Stimulated activated CD4-positive, alpha-beta T cell treated with anti-CD3 and anti-CD28 coated beads, Interleukin-12 subunit alpha, Interleukin-12 subunit beta, amount 100 ng/mL, for 24 hours (primary cell): ENCODE measurements at places on chromosomes 11 and 22.

GRCh38 chr11:17000987-17001386 is 13.2 kb downstream of the PLEKHA7 start:
- no peak for DNase-seq

DNA sequence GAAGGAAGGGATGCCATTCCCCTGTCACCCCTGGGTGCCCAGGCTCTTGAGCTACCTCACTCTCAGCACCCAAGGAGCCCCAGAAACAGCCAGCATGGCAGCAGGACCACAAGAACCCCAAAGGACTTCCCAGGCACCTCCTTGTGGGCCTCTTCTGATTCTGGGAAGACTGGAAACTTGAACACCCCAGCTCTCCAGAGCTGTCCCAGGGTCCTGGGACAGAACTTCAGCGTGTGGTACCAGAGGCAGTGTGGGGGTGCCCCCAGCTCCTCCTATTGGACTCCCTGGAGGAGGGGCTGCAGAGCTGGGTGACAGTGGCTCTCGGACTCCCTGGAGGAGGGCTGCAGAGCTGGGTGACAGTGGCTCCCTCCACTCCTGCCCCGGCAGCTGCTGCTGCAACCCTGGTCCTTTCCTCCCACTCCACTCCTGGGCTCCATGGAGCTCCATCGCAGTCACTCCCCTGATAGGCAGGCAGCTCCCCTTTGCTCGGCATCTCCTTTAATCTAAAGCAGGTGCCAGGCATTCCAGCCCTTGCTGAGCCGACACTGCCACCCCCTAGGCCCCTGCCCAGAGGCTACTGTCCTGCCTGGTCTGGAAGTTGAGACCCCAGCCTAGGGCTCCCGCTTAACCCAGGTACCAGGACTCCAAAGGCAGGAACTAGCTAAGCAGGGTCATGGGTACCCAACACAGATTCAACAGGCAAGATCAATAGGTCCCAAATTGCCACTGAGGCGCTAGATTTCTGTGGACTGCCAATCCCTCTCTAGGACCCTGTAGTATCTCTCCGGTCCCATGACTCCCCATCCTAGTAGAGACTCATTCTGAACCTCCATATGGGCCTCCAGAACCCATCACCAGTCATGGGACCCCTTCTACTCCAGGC is 2.7 kb downstream of the BCL9L start:
- no peak for DNase-seq

DNA sequence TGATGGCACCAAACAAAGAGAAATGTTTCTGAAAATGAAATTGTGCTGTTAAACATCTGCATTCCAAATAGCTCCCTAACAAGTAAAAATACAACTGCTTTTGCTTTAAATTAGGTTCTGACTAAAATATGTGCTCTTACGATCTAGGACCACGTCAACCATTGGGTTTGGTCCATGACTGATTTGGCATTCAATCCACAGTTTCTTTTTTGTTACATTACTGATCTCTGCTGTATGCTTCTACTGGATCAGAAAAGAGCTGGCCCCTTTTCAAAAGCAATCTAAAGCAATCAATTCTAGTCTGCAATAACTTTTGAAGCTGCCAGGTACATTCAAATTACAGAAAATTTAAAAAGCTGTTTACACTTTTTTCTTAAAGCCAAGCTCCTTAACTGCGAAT is 1047.1 kb upstream of the CCDC90B start:
- DNase-seq = no peak

GRCh38 chr11:21514316-21514715 is 678.6 kb upstream of the ANO5 start:
- DNase-seq = no peak

DNA sequence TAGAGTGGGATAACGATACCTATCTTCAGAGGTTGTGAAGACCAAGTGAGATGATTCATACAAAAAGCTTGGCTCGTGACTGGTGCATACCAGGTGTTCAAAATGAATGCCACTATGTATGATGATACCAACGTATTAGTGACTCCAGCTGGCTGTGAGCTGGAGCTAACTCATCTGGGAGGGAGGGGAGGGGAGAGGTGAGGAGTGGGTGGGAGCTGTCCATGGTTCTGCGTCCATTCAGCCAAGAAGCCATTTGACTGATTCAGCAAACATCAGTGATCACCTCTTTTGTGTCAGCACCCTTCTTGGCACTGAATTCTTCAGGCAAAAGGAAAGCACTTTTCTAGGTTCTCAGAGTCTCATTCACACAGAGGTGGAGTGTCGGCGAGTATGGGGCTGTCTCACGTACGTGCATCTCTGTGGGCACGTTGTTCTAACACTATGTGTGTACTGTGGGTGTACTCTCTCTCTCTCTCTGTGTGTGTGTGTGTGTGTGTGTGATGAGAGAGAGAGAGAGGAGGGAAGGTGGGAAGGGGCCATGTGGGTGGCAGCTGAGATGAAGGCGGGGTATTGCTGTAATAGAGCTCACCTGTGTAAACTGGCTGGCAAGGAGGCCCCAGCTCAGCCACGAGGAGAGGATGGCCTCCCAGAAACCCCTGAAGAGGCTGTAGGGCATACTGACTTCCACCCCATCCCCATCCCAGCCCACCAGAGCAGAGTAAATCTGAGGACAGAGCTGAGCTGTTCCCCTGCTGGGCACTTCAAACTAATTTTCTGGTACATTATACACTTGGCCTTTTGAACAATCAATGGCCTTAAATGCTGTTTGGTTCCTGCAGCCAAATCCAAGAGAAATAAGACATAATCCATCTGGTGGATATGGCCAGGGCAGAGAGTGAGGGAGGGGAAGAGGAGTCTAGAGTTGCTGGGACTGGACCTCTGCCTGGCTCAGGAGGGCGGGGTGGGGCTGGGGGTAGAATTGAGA is 96.1 kb upstream of the THY1 start:
- no peak for DNase-seq

DNA sequence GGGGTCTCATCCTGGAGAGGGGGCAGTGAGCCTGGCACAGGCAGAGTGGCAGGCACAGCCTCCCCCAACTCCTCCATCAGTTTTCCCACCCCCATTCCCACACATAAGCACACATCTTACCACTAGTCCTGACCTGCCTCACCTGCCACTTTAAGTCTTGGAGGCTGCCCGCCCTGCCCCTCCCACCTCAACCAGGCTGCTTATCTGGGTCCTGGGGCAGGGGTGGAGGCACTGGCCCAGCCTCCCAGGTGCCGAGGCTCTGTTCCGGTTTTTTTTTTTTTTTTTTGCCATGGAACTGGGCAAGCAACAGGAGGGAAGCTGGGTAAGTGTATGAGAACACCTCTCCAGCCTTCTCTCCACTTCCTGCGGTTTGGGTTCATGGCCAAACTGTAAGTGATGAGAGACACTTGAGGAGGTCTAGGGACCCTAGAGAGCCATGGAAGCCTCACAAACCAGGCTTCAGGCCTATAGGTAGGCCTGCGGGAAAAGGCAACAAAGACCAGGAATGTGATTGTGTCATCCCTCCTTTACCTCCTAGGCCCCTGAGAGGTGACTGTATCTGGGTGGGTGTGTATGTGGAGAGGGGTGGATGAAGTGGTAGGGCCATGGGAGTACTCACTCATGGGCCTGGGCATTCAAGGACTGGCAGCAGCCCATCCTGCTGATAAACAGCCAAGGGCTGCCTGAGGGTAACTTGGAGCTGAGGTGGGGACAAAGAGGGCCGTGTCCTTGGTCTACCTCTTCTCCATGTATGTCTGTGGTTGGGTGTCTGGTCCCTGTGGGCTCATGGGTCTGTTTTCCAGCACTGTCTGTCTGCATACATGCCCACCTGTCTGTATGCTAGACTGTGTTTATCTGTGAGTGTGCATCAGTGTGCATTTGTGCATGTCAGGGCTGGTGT is 22.6 kb downstream of the PHLDB1 start:
- no peak for DNase-seq
